NCI-H2081 treated with DMSO at 0.1 percent for 48 hours (cell line): ENCODE measurements at places on chromosomes 7 and 10.

DNA sequence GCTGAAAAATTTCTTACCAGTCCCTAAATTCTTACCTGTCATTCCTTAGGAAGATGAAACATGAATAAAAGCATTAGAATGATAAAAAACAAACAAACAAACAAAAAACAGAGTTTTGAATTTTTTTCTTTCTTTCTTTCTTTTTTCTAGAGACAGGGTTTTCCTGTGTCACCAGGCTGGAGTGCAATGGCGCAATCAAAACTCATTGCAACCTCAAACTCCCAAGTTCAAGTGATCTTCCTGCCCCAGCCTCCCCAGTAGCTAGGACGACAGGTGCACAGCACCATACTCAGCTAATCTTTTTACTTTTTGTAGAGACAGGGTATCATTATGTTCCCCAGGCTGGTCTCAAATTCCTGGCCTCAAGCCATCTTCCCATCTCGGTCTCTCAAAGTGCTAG, 26.5 kb downstream of the NT5C2 start:
- no peak for DNase-seq

DNA sequence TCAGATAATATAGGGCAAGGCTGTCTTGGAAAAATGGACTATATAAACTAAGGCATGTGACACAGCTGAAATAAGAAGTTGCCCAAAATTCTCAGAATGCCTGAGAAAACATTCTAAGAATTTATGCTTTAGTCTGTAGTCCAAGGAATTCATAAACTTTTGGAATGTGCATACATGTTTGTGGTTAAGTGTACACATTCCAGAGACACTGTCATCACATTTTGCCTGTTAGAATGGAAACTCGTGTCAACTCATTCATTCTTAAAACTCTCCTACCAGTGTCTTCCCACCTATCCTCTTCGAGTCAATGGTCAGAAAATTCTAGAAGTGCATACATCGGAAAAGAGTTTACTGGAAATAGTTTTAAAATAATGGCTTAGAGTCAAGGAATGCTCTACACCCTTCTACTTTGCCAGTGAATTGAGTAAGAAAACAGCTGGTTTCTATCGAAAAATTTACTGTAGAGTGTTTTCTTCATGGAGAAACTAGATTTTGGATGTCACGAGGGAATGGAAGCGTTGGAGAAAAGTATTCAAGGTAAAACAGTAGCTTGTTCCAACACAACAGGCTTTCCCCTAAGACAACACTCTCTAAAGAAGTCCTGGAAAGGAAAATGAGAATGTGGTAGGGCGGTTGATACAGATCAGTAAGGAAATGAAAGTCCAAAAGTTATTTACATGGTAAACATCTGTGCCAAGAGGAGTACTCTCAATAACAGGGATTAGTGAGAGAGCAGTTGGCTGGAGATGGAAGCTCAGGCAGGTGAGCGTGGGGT, 1177.6 kb upstream of the C7orf33 start:
- DNase-seq, result no peak

DNA sequence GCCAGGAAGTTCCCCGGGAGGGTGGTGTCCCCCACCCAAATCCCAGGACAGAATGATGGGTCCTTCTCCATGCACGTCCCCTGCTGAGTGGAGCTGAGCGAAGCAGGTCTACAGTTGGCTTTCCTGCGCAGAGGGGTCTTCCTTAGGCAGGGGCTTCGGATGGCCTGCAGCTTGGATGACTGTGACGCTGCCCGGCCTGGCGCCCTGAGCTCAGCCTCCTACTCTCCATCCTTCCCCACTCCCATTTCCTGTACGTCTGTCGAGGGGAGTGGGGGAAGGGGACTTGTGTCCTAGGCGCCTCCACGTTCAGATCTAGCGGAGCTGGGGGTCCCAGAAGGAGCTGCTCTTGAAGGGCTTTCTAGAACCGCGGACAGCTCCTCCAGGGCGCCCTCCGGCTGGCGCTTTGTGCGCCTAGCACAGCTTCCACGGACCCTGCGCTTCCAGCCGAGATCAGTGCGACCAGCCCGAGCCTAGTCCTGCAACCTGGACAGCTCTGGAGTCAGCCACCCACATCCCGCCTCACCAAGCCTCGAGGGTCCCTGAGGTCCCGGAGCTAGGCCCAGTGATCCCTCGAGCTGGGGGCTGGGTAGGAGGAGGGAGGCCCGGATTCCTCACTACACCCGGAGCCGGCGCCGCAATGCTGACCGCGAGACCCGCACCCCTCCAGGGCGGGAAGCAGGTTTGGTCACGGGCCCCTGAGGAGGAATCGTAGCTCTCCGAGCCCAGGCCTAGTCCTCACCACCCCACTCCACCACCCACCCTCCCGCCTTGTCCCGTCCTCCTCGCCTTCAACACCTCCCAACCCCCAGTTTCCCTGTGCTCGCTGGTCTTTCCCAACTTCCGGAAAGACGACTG, 1.9 kb downstream of the GRID1 start:
- no peak for DNase-seq

DNA sequence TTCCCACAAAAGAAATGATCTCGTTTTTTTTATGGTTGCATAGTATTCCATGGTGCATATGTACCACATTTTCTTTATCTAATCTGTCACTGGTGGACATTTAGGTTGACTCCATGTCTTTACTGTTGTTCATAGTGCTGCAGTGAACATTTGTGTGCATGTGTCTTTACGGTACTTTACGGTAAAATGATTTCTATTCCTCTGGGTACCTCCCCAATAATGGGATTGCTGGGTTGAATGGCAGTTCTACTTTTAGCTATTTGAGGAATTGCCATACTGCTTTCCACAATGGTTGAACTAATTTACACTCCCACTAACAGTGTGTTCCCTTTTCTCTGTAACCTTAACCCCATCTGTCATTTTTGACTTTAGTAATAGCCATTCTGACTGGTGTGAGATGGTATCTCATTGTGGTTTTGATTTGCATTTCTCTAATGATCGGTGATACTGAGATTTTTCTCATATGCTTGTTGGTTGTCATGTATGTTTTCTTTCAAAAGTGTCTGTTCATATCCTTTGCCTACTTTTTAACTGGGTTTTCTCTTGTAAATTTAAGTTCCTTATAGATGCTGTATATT, 37.2 kb downstream of the MKLN1 start:
- no peak for DNase-seq

GRCh38 chr10:6269953-6270867, 67.5 kb downstream of the PFKFB3 start:
- DNase-seq, result no peak

- no peak for DNase-seq
Observed at GRCh38 chr7:139297795-139298194, 43.3 kb upstream of the FMC1 start.

- DNase-seq, result no peak
Observed at GRCh38 chr10:31352436-31353226, 33.6 kb downstream of the ZEB1 start.

- DNase-seq, result no peak
Observed at GRCh38 chr10:126430512-126430911, 42.2 kb upstream of the ADAM12 start.

DNA sequence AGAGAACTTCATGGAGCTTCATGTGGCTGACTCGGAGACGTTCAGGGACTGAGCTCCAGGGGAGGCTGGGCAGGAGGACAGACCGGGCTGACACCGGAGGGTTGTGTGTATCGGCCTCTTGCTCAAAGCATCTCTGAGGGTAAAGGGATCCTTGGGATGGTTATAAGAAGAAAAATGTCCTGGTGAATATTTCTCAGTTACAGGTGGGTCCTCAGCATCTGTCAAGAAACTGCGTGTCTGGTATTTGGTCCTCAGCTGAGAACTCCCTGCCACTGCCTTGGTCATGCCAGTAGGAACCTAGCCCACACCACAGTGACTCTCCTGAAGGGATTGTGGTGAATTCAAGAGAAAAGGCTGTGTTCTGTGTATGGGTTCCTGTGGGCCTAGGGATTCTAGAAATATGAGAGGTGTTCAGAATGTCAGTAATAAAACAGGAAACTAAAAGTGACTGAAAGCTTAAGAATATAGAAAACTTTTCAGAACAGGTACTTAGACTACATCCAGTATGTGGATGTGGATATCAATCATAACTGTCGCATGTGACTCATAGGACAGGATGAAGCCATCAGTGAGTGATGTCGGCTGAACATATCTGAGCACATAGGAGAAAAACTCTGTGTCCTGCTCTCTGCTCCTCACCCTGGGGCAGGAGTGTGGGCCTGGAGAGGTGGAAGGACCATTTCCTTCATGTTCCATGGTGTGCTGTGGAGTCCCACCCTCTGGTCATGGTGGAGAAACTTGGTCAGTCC, 28.4 kb downstream of the MBL2 start:
- no peak for DNase-seq

DNA sequence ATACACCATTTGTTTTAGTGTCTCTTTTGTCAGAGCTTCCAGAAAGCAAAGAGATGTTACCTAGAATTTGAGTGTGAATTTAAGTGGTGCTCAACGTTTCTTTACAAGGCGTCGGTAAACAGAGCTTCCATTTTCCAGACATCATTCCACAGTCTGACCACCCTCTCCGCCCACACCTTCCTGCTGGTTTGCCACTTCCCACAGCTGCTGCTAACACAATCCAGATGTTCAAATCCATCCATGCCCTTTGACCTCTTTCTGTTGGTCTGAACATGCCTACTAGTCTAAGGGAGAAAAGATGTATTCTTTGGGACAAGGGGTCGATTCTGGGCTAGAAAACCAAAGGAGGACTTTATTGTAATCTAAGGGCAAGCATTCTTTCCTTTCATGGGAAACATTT, 86.1 kb downstream of the FAM107B start:
- DNase-seq, result no peak

DNA sequence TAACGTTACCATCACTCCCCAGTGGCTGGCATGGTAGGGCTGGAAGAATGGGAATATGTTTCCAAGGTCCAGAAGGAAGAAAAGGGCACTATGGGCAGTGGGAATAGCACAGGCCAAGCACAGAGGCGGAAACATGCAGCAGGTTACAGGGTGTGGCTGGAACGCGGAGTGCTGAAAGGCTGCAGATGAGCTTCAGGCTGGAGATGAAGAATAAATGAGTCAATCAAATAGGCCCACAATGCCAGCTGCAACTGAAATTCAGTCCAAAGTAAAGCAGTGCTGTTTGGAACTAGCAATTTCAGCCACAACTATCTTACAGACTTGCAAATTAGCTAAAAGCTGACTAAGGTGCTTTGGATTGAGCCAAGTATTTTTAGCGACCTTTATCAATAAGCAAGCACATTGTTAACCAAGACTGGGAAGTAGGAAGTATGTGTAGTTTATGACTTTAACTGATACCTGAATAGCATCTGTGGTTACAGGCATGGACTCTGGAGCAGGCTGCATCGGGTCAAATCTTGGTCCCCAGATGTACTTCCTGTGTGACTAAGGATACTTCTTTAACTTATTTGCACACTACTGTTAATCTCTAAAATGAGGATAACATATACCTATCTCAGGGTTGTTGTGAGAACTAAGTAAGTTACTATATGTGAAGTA, 77.5 kb upstream of the CTTNBP2 start:
- no peak for DNase-seq

DNA sequence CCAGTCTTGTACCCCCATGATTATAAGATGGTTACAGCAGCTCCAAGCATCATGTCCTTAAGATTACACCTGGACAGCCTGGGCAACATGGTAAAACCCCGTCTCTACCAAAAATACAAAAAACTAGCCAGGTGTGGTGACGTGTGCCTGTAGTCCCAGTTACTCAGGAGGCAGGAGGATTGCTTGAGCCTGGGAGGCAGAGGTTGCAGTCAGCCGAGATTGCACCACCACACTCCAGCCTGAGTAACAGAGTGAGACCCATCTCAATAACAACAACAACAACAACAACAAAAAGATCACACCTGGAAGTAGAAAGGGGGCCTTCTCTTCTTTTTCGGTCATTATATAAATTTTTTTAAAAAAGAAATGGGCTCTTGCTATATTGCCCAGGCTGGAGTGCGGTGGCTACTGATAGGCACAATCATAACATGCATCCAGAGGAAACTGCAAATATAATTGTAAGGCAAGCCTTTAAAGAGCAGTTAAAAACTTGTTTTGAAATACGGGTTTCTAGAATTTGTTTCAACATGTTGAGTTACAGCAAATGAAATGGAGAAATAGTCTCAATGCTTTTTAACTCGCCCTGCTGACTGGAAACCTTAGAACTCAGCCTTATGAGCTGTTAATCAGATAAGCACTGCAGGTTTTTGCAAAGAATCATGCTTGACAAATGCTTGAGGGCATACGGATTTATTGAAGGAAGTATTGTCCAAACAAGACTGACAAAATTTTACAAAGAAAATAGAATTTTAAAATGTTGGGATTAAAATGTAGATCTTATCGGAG, 4.7 kb upstream of the ENTPD7 start:
- DNase-seq, result no peak

DNA sequence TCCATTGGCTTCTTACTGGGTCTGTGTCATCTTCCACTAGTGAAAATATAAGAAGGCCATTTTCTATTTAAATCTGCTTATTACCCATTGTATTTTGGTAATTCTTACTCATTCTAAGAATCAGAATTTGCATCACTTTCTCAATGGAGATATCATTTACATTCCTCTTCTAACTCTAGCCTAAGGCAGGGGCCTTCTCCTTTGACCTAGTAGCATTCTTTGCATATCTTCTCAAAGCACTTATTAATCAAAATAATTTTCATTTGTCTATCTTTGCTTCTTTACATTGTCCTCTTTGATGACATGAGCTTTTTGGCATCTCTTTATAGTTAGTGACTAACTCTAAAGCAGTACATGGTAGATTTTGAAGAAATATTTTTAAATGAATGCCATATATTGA, 400.9 kb upstream of the SEMA3D start:
- no peak for DNase-seq

- DNase-seq, result no peak
Observed at GRCh38 chr10:121260377-121260776, 337.9 kb downstream of the FGFR2 start.

DNA sequence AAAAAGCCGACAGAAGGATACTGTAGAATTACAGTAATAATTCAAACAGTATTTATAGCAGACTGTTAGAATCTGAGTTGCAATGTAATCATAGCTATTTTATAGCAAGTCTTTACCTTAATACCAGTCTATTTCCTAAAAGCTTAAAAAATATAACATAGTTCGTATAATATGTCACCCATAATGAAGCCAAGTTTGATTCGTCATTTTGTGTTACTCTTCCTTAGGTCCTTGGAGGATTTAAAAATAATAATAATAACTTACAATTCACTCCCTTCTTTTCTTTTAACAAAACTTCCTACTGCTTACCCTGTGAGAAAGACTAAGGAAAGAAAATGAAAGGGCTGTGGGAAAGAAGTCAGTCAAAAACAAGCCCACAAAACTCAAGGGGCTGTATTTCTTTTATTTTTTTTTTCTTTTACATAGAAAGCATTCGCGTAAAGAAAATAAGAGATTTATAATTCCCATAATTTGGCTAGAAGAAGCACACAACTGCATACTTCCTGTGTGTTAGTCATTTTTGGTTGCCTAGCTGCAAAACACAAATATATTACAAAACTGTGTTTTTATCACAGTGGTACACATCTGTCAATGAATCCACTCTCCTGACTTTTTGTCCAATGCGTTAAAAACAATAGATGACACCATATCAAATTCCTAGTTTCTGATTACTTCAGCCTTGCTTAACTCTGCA, 187.2 kb upstream of the CELF2 start:
- DNase-seq, result no peak

DNA sequence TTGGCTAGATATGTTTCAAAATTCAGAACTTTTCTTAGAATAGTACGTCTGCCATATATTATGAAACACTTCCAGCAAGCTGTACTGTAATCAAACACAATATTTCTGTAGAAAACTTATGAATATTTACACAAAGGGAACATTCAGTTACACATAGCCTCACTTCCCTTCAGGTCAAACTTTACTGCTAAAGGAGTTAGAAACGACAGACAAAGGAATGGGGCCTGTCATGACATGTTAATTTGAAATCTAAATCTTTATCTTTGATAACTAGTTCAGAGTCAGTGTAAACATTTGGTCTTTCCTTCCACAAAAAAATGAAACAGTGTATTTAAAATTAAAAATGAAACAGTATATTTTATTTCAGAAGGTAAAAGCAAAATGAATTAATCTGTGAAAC, 1.0 kb upstream of the CROT start:
- no peak for DNase-seq
